ENCODE measurements at places on chromosomes 4 and X. TPM values are rescaled to one million over a fixed set of nuclear protein-coding genes. Genes with fewer than 3 reads are reported as not detected.

SSX2 gene
- total RNA-seq = not detected

NHS gene
- total RNA-seq = 0.94 TPM

ARSJ gene
- total RNA-seq = 22.5 TPM

ADH1B gene
- 565 TPM for total RNA-seq

TBC1D8B gene
- 12.1 TPM for total RNA-seq

EVC2 gene
- total RNA-seq = 10.7 TPM

FAM241A gene
- 0.47 TPM for total RNA-seq

HGFAC gene
- total RNA-seq = not detected

RPS6KA3 gene
- 20.7 TPM for total RNA-seq

HSFX1 gene
- total RNA-seq = 0.23 TPM

NHSL2 gene
- total RNA-seq = 0.45 TPM

TKTL2 gene
- total RNA-seq = not detected

MAGEA8 gene
- total RNA-seq = not detected

GPR50 gene
- not detected for total RNA-seq

S100P gene
- total RNA-seq = not detected

APLN gene
- 0.83 TPM for total RNA-seq

PGAM4 gene
- total RNA-seq = not detected

PLAC8 gene
- total RNA-seq = not detected

GASK1B gene
- 15.8 TPM for total RNA-seq

CNGA2 gene
- not detected for total RNA-seq

TMEM175 gene
- 16.2 TPM for total RNA-seq

SFRP2 gene
- not detected for total RNA-seq

UBQLN2 gene
- 2.5 TPM for total RNA-seq

PJA1 gene
- total RNA-seq = 30.6 TPM

GAGE12F gene
- total RNA-seq = not detected

GLRB gene
- 4.5 TPM for total RNA-seq

MAP3K15 gene
- not detected for total RNA-seq

TBC1D1 gene
- total RNA-seq = 84.0 TPM

FAM184B gene
- not detected for total RNA-seq

JAKMIP1 gene
- total RNA-seq = not detected

PCDH10 gene
- 0.12 TPM for total RNA-seq

HEPH gene
- 99.5 TPM for total RNA-seq

NWD2 gene
- total RNA-seq = not detected

DMP1 gene
- total RNA-seq = not detected

FAM9C gene
- total RNA-seq = not detected

COX7B2 gene
- total RNA-seq = not detected

GLOD5 gene
- not detected for total RNA-seq

SORCS2 gene
- 0.23 TPM for total RNA-seq
